ENCODE measurements at places on chromosomes 1 and 21.

DNA sequence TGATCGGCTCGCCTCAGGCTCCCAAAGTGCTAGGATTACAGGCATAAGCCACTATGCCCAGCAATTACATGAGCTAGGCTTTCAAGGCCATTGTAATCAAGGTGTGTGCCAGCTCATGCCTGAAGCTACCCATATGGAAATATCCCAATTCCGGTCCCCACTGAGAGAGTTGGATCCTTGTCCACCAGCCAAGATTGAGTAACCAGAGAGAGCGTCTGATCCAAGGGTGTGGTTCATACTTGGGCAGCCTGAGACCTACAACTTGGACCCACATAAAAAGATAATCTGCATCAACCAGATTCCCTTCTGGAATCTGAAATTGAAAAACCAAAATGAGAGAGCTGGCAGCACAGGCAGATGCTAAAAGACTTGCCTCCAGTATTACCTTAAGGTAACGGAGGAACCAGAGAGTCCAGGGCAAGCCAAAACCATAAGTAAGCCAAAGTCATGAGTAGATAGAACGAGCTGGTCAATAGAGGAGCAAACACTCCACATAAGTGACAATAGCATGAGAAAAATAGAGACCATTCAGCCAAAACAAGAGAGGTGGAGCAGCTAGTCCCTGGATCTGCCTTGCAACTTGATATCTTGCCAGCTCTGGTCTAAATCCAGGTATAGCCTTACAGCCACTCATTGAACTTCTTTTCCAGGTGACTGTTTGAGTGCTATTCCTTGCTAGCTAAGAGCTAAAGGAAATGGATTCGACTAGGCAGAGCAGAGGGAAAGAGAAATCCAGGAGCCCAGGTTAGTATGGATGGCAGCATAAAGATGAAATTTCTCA is 63.8 kb upstream of the ATP1A1 start:
- DNase-seq: no peak

DNA sequence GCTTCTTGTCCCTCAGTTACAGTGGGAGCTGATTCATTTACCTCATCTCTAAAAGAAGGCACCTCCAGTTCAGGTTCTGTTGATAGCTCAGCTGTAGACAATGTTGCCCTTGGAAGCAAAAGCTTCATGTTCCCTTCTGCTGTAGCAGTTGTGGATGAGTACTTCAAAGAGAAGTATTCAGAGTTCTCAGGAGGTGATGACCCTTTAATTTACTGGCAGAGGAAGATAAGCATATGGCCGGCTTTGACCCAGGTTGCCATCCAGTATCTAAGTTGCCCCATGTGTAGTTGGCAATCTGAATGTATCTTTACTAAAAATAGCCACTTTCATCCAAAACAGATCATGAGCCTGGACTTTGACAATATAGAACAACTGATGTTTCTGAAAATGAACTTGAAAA is 4.5 kb downstream of the ZBED6 start:
- DNase-seq: no peak

DNA sequence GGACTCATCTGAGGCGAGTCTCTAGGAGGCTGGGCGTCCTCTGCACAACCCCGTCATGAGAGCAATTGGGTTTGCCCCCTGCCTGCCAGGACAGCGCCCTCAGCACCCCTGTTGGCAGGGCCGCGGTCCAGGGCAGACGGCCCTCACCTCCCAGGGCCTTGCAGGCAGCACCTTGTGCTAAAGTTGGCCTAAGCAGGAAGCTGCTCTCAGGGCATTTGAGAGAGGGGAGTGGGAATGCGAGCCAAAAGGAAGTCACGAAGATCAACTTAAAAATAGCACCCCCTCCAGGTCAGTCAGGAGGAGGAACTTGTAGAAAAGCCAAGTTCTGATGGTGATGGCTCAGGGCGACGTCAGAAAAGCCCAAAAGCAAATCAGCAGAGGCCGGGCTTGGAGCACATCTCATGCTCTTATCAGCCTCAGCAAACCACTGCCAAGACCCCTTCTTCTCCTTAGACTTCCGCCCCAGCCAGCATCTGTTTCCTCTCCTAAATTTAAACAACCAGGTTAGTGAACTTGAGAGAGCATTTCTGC is 12.6 kb upstream of the ADORA3 start:
- DNase-seq: peak; percentile 55

DNA sequence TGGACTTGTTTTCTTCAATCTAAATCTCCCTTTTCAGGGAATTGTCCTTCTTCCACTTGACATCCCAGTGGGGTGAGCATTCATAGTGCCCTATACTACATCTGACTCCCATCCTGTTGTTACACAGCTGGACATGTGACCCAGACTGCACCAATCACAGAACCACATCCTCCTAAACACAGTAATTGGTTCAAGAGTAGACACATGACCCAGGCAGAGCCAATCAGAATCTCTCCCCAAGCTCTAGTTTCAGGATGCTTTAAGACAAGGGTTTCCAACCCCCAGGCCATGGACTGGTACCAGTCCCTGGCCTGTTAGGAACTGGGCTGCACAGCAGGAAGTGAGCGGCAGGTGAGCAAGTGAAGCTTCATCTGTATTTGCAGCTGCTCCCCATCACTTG is 5.6 kb upstream of the DDOST start:
- DNase-seq: no peak

- DNase-seq: no peak
Measured at GRCh38 chr1:108327534-108328466, 83.9 kb upstream of the NBPF4 start.

DNA sequence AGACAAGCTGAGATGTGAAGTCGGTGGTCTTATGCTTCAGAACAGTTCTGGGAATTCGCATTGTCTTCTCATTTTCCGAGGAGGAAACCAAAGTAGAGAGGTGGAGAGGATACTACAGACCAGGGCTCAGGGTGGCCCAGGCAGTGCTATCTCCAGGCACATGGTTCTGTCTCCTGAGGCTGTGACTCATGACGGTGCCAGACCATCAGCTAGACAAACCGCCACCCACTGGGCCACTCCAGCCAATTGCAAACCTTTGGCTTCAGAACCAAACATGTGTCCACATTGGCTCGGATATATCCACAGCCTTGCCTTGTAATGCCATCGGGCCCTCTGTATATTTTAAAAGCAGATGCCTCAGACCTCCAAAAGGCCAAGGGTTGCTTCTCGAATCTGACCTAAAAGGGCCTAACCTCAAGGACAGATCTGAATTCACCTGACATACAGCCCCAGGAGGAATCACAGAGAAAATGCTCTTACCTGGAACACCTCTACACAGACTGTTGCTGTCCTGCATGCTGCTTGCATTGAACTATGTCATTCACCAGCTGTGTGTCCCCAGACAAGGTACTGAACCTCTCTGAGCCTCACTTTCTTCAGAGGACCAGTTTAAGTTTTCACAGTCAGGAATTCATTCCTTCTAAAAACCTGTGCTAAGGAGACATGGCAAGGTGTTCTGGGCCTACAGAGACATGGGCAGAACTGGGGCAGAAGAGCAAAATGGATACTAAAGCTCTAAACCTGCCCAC is 224.9 kb upstream of the JUN start:
- DNase-seq: no peak

DNA sequence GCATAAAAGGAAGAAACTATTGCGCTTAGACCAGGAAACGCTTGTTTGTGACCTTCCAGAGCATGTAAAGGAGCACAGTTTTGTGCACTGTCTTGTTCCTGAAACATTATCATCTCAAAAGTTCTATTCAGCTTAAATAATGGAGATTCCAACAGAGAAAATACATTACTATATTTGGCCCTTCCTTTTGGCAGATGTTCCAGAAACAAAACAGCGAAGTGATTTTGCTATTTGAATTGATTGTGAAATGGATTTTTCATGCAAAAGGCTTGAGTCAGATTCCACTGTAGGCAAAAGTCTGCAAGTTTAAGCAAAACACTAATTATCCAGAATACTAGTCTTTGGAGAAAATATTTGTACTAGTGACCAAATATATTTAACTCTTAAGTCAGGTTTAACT is 80.3 kb upstream of the PTBP2 start:
- no peak for DNase-seq

- no peak for DNase-seq
Measured at GRCh38 chr1:11456965-11457364, 22.0 kb upstream of the DISP3 start.

Data from CD8-positive, alpha-beta memory T cell (primary cell).